ENCODE measurements at places on chromosomes 2 and 18.

DNA sequence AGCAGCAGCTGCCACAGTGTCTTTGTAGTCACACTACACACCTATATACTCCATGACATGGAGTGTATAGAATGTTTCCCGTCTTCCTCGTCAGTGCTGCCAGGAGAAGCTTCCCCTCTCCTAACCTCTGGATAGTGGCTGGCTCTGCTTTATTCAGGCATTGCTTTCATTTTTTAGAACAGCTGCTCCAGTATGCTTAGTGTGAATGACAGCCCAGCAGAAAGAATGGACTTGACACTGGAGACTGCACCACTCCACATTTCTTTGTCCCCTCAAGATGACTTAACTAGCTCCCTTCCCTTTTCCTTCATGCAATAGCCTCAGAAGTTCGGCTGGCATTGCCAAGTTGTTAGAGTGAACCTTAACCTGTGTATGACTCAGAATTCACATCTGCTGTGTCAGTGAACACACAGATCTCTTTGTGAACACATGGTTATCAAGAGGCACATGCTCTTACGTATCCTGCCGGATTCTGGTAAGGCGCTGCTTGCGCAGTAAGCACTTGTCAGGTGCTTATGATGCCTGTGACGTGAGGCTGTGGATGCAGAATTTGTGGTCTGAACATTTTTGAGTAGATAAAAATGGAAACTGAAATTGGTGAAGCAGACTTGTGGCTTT is 73.9 kb downstream of the NEDD4L start:
- DNase-seq = no peak

DNA sequence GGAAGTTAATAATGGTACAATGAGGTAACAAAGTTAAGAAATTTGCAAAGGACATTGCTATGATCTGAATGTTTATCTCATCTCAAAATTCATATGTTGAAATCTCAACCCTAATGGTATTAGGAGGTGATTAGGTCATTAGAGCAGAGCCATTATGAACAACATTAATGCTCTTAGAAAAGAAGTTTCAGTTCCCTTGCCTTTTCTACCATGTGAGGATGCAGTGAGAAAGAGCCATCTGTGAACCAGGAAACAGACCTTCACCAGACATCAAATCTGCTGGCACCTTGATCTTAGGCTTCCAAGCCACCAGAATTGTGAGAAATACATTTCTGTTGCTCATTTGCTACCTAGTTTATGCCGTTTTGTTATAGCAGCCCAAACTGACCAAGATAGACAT is 757.6 kb downstream of the NR4A2 start:
- no peak for DNase-seq

GRCh38 chr18:51391731-51392130 is 194.2 kb upstream of the MEX3C start:
- no peak for DNase-seq

DNA sequence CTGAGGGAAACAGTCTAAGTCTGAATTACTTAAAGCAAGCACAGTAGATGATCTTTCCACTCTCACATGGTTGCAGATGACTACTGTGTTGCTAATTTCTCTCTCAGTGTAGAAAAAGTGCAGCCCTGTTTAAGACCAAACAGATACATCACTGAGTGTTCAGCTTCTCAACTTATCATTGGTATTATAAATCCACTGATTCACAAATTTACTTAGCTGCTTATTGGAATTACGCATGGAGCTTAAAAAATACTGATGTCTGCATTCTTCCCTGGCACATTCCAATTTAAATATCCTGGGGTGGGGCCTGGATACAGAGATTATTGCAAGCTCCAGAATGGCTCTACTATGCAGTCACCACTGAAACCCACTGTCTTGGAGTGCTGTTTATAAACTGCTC is 411.2 kb downstream of the RND3 start:
- DNase-seq = no peak

- DNase-seq = no peak
These were observed 67.2 kb downstream of the ADI1 start for GRCh38 chr2:3451926-3452671.

GRCh38 chr2:215830304-215830703 is 183.0 kb downstream of the MREG start:
- DNase-seq = peak; percentile 26

- no peak for DNase-seq
These were observed 239.5 kb upstream of the COL3A1 start for GRCh38 chr2:188734691-188735090.

GRCh38 chr2:100321179-100321865 is 979 bp downstream of the LONRF2 start:
- DNase-seq = peak; percentile 84

DNA sequence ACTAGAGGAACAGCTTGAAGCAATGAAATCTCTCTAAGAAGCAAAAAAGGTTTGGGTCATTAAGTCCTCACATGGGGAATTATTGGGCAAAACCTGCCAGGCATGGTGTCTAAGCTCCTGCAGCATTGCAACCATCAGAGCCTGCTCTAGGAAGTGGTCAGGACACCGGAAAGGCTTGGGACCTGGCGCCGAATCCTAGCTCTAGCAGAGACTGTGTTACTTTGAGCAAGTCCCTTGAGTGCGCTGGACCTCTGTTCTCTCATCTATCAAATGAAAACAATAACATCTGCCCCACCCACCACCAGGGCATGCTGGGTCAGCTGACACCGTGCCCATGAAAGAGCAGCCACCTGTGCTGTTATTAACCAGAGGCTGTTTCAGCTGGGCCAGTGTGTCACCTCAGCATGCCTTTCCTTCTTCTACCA is 6.3 kb downstream of the TMEM127 start:
- no peak for DNase-seq

DNA sequence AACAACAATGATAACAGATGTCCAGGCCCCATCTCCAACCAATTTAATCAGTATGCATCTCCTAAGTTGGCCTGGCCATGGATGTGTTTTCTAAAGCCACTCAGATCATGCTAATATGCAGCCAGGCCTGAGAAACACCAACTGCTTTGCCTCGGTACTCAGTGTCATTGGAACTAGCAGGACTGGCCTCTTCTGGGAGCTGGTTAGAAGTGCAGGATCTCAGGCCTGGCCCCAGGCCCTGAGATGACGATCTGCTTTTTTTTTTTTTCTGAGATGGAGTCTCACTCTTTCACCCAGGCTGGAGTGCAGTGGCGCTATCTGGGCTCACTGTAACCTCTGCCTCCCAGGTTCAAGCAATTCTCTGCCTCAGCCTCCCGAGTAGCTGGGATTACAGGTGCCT is 69.1 kb downstream of the IRS1 start:
- no peak for DNase-seq

GRCh38 chr2:240948086-240948485 is 42.0 kb downstream of the CROCC2 start:
- no peak for DNase-seq

GRCh38 chr2:144632809-144633208 is 112.9 kb upstream of the ZEB2 start:
- DNase-seq = no peak

DNA sequence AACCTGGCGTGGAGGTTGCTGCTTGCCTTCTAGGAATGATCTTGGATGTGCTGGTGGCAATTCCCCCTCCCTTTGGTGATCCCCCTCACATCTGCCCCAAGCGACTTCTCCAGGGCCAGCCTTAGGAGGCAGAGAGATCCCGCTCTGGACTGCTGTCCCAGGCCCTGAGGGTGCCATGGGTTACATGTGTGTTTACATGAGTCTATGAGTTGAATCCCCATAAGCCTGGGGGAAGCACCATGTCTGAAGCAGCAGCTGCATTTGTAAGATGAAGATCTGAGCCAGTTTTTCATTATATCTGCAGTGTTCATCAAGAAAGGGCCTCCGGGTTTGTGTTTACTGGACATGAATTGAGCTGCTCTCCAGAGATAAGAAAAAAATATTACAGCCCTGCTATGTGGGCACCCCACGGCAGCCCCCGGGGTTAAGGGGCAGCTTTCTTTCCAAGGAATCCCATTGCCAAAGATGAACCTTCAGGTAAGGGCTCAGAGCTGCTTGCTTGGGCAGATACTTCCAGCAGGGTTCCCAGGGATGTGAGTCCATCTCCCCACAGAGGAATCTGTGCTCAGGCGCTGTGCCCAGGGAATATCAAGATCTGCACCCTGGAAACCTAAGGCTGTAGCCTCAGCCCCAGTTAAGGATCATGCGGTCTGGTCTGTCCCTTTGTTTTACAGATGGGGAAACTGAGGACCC is 46.0 kb downstream of the MRPS5 start:
- no peak for DNase-seq

DNA sequence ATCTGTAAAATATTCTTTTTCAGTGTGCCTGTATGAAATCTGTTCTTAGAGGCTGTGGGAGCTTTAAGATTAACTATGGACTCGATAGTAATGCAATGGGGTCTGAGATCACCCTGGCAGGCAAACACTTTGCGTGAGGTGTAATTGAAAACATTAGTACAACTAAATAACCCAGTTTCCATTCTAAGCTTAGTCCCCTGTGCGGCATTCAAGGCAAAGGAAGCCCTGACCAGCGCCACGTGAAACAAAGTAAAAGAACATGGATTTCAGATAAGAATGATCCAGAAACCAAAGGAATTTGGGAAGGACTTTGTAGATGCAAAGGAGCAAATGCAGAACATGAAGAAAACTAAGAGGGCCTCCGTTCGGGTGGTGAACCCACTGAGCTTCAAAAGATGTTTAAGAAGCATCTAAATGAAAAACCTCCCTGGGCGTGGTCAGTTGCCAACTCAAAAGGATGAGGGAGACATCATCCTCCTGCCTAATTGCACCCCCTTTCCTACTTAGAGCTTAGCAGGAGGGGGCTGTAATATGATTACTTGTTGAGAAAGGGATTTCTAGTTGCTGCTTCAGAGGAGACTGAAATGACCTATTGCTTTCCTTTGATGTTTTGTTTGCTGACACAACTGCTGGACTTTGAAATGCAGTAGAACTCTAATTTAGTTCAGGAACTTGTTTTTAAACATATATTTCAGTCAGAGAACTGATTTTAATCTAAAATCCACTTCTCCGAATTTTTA is 7.9 kb upstream of the CETN1 start:
- DNase-seq = peak; percentile 22

- DNase-seq = no peak
These were observed 249.3 kb upstream of the GULP1 start for GRCh38 chr2:188042412-188042811.

DNA sequence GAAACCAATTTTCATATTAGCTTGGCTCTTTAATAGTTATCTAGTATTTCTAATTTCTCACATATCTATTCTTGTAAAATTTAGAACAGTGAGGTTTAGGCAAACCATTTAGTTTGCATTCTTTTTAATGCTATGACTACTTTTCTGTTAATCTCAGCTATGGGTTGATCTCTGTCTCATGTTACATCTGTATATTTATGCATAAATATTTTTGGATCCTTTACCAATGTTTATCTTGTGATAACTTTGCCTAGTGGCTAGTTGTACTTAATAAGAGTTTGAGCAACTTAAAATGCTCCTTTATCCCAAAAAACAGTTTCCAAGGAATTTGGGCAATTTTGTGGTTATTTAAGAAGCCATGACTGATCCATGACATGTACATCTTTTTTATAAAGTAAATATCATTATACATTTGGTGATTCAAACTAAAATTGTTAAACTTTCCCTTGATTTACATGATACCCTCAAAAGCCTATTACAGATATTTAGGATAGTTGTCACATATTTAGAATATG is 86.3 kb downstream of the R3HDM1 start:
- DNase-seq = no peak

DNA sequence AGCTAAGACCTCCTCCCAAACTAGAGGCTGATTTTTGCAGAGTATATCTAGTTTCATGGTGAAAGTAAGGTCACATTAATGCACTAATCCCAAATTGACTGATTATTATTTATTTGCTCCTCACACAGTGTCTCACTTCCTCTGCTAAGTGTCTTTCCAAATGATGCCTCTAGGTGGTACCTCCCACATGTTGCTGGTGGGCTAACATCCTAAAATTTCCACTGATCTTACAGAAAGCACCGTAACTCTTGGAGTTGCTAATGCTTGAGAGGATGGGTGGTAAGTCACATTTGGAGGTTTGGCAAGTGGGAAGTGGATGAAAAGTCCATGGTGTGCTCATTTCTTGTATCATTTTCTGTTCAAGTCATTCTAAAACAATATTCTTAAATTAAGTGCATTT is 428.7 kb upstream of the GYPC start:
- DNase-seq = no peak

- peak; percentile 76 for DNase-seq
These were observed at the start of gene MFSD6 for GRCh38 chr2:190407662-190408537. Gene MFSD6, plus strand, starts transcription at chr2:190408355. Its CDS starts 27,675 bp downstream, at chr2:190436030.

- no peak for DNase-seq
These were observed 712.5 kb upstream of the LRATD1 start for GRCh38 chr2:13919981-13920382.

DNA sequence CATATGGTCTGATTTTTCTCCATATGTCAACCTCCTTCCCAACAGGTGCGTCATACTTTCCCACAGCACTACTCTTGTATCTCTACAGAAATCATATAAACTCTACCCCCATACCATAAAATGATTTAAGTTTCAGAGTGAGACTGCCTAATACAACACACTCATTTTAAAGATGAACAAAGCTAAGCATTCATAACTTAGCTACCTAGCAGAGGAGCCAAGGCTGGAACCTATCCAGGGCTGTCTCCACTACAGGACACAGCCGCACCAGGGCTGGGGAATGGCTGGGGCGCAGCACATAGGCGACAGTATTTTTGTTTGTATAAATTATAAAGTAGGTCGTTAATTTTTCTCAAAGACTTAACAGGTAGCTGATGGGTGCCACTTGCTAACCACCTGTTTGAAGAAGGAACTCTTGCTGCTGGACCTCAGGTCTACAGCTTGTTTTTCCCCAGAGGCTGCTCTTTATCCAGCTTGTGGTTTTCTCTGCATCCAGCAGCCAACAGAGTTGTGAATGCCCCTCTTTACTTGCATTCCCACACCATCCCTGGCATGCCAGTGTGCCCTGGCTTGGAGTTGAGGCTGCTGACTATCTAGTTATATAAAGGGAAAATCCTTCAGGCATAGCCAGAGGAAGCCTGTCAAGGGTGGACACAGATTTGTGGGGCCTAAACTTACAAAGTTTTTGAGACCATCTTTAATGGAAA is 62.0 kb downstream of the HNRNPLL start:
- no peak for DNase-seq

- DNase-seq = no peak
These were observed 143.9 kb downstream of the PXDN start for GRCh38 chr2:1600191-1601066.

- DNase-seq = no peak
These were observed 39.4 kb downstream of the SLC8A1 start for GRCh38 chr2:40412456-40412855.

Measured in right kidney (tissue), 9 donors.